Activated effector memory CD4-positive, alpha-beta T cell treated with anti-CD3 and anti-CD28 coated beads, Interleukin-2, amount 50 U/mL, for 16 hours (primary cell): ENCODE measurements at places on chromosomes 6 and 20.

- DNase-seq: no peak
Measured at GRCh38 chr20:64056889-64057627, 5.9 kb upstream of the TCEA2 start.

- no peak for DNase-seq
Measured at GRCh38 chr20:61753316-61753942, 312.3 kb downstream of the TAF4 start.

DNA sequence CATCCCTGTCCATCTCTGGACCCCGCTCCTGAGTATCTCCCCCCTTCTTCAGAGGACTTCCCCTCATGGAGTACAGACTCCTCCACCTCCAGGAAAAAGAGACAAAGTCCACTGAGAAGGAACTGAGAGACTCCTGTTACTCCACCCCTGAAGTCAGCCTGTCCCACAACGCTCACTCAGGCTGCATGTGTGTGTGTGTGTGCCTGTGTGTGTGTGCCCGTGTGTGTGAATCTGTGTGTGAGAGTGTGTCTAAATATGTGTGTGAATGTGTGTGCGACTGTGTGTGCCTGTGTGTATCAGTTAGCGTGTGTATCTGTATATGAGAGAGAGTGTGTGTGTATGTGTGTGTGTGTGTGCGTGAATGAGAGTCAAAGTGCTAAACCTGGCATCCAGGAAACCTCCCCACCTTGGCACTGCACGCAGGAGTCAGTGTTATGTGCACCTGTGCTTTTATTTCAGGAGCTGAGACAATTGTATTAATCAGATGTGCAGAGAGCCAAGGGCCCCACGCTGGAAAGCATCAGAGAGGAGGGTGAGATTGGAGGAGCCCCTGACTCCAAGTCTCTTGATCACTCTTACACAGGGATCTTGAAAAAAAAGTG lies 39.0 kb downstream of the HLA-A start:
- no peak for DNase-seq

- no peak for DNase-seq
Measured at GRCh38 chr6:108795122-108795521, 53.1 kb upstream of the ARMC2 start.

GRCh38 chr6:5679691-5680090 lies 327.0 kb downstream of the NRN1 start:
- DNase-seq: no peak

DNA sequence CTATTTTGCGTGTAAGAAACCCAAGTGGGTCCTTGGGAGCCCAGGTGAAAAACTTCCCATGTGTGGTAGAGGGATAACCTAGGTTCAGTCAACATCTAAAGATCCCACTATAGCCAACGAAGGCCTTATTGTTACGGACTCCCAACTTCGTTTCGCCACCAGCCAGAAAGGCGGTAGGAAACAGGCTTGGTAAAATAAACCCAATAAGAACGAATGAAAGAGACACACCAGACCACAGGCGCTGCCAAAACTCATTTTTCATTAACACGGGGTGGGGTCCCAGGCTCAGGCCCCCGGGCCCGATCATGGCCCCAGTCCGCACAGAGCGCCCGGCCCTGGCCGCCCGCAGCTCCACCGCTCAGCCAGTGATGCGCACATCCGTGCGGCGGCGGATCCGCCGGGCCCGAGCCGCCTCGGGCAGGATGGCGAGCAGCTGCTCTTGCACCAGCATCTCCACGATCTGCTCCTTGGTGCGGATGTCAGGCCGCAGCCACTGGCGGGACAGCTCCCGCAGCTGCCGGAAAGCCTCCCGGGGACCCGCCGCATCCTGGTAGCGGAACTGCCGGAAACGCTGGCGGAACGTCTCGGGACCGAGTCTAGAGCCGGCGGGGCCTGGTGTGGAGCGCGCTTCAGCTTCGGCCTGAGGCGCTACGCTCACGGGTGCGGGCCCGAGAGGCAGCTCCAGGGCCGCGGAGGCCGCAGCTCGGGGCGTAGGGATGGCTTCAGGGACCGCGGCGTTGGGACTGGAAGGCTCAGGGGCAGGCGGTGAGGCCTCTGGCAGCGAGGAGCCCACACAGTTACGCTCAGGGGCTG lies 709 bp downstream of the SCAND1 start:
- DNase-seq: peak; percentile 89
